ENCODE measurements at places on chromosomes 2 and 18. TPM values are rescaled to one million over a fixed set of nuclear protein-coding genes. Genes with fewer than 3 reads are reported as not detected.

- DNase-seq, result no peak
Measured at GRCh38 chr2:226030788-226031646, 631.5 kb downstream of the NYAP2 start.

The RPE gene
- total RNA-seq, result 37.6 TPM

DNA sequence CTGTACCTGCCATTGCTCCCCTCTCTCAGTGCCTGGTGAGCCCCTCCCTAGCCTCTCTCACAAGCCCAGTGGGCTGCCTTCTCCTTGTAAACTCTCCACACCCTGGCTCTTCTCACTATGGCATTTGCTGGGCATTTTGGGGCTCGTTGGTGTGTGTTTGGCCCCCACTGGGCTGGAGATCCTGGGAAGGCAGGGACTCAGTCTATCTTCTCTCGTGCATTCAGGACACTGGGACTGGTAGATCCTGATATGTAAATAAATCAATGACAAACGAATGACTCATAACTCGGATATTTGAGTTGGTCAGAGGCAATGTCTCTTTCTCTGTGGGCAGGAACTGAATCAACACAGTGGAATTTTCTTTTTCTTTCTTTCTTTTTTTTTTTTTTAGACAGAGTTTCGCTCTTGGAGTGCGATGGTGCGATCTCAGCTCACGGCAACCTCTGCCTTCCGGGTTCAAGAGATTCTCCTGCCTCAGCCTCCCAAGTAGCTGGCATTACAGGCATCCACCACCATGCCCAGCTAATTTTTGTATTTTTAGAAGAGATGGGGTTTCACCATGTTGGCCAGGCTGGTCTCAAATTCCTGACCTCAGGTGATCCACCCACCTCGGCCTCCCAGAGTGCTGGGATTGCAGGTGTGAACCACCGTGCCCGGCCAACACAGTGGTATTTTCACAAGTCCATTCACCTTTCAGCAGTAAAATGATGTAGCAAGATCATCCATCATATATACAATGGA is 144.6 kb upstream of the SPRED2 start:
- no peak for DNase-seq

DNA sequence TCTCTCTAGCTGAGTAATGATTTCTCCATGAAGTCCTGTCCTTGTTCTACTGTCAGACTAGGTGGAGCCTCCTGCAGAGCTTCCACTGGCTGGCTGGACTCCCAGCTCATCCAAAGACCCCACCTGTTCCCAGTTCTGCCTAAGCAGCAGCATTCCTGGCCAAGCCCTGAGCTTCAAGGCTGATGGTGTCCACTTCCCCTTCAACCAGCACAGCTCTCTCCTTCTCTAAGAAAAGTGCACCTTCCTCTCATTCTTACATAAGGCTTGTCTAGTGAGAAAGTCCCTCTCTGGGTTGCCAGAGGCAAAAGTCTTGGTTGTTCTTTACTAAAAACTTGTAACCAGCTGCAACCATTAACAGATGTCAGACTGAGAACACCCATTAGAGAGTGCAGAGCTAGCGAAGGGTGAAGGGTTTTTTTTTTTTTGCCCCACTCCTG is 58.9 kb downstream of the CXCR4 start:
- DNase-seq, result no peak

The AMER3 gene
- total RNA-seq, result not detected

GRCh38 chr2:48269117-48269822 is 260.7 kb upstream of the STON1 start:
- no peak for DNase-seq

GRCh38 chr2:11839916-11840315 is 93.5 kb downstream of the LPIN1 start:
- no peak for DNase-seq

DNA sequence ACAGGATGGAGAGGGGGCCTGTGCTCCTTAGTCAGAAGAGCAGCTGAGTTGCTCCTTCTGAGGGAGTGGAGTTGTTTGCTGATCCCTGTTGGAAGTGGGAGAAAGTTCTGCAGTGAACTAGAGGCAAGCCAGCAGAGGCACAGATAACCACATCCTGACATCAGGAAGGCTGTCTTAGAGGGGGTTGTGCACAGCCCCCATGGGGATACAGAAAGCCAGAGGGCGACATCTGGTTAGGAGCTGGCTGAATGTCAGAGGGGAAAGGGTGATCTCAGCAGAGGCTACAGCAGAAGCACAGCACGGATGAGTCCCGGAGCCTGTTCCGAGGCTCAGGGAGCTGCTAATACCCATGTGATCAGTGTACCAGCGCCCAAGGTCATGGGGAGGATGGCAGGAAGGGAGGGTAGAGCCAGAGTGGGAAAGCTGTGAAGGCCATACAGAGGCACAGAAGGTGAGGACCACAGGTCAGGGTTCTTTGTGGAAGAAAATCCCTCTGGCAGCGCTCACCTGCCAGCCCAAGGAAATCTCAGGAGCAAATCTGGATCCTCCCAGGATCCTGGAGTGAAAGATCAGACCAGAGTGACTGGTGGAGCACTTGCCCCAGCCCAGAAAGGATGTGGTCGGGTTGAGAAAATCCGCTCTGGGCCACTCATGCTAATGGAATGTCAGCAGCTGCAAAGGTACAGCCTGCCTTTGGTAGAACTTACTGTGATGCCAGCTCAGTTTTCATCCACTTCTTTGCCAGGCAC is 111.8 kb downstream of the STPG4 start:
- DNase-seq, result no peak

DNA sequence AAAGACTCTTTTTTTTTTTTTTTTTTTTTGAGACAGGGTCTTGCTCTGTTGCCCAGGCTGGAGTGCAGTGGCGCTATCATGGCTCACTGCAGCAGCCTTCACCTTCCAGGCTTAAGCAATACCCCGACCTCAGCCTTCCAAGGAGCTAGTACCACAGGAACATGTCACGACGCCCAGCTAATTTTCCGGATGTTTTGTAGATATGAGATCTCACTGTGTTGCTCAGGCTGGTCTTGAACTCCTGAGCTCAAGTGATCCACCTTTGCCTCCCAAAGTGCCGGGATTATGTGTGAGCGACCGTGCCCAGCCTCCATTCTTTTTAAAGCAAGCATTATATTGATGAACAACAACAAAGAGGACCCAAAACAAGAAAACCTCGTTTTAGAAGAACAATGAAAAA is 307.1 kb upstream of the ID2 start:
- no peak for DNase-seq

The TUBB8B gene
- total RNA-seq, result not detected

The PLEKHM3 gene
- total RNA-seq, result 9.1 TPM
